Esophagus squamous epithelium (tissue), 5 donors: ENCODE measurements at places on chromosomes 5 and 9.

DNA sequence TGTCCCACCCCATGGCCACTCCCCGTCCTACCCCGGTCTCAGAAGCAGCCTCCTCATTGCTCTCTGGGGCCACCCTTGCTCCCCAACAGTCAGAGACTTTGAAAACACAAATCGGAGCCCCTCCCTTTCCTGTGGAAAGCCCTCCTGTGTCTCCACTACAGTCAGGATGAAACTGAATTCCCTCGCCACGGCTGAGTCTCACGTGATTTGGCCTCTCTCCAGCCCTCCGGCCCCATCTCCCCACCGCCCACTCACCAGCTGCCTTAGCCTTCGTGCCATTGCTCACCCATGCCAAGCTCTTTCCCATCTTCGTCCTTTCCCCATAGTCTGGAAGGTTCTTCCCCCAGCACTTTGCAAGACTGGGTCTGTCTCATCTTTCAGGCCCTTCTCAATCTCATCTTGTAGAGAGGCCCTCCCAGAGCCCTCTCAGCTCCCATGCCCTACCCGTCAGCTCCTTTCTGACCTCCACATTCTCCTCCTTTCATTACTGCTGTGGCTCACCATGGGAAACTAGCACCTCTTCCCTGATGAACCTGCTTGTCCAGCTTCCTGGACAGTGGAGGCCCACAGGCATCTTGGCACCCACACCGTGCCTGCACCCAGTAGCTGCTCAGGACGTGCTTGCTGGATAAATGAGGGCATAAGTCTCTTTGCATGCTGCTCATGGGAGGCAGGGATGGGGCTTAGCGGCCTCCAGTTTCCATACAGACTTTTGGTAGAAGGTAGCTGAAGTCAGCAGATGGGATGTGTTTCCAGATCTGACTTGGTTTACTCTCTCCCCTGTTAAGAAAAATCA, 126.4 kb upstream of the COL5A1 start:
- DNase-seq = no peak

DNA sequence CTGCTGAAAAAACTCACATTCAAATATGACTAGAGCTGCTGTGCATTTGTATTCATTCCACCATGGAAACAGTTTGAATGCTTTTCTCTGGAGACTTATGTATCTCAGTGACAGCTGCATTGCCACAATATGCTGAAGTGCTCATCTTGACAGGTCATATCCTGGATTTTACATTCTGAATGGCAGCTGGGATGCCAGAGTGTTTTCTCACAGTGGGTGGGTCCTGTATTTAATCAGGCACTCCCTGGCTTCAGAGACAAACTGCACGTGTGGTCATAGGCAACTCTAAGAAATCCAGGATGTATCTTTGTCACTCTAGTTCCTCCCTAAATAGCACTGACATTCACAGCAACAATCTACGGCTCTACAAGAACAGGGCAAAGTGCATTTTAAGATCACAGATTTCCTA, 75.6 kb downstream of the ST8SIA4 start:
- no peak for DNase-seq

DNA sequence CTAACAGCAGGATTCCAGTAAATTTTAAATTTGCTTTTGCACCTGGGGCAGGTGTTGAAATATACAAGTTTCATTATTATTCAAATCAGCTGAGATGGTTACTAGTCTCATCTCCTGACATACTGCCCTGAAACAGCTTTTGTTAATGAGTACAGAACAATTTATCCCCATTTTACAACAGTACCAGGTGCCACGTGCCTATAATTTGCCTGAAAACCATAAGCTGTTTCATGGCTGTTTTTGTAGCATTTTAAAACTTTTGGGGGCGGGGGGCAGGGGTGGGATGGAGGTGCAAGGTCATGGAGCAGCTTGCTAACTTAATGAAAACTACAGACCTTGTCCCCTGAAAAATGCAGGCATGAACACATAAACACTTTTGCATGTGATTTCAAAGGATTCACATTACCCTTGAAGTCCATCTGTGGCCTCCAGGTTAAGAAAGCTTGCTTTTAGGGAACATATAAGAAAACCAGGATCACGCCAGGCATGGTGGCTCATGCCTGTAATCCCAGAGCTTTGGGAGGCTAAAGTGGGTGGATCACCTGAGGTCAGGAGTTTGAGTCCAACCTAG, 42.1 kb downstream of the TIMD4 start:
- no peak for DNase-seq

- DNase-seq = no peak
Observed at GRCh38 chr5:62937661-62938558, 359.3 kb downstream of the LRRC70 start.

DNA sequence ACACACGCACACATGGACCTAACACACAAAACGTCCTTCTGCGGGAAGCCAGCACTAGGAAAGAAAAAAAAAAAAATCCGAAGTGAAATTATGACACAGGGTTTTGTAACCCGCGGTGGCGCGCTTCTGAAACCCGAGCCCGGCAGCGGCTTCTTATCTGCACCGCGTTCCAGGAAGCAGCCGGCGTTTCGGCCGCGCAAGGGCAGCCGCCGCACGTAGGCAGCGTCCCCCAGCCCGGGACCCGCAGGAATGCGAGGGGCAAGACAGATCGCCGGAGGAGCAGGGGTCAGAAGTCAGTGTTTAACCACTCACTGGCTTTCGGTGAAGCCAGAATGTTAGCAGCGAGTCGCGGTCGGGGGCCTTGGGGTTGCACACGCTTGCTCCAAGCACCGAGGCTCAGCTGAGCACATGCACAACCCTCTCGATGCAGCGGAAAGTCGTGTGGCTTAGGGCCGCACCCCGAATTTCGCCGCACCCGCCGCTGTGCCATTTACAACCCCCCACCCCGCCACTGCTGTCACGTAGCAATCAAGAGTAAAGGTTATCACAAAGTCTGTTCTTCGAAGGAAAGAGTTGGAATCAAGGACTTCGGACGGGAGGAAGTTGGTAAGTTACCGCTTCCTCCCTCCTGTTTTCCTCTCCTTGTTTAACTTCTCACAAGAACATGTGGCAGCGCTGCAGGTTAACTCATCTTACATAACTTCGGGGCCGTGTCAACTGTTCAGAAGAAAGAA, 167.9 kb downstream of the AUH start:
- DNase-seq = peak; percentile 31

DNA sequence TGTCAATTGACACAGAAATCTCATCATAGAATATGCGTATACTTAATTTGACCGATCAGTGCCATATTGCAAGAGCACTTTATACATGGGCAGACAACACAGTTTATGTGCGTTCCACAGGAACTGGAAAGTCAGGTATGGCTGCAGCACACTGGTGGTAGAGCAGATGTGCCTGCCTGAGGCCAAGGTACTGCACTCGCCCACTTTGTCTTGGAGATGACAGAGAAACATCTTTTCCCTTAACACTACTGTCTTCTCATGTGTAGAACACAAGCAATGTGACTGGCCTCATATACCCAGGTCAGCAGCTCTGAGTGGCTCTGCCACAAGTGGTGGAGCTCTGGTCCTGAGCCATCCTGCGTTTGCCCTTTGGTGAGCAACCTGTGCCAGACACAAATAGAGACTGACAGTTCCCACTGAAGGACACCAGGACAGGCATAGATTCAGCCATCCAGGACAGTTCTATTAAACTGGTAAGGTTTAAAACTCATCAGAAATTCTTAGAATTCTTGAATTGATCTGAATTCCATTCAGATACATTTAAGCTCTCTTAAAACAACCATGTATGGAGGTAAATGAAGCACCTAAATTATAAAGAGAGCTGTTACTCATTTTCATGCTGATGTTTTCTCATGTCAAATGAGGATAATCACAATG, 21.0 kb upstream of the PPP2CA start:
- no peak for DNase-seq

DNA sequence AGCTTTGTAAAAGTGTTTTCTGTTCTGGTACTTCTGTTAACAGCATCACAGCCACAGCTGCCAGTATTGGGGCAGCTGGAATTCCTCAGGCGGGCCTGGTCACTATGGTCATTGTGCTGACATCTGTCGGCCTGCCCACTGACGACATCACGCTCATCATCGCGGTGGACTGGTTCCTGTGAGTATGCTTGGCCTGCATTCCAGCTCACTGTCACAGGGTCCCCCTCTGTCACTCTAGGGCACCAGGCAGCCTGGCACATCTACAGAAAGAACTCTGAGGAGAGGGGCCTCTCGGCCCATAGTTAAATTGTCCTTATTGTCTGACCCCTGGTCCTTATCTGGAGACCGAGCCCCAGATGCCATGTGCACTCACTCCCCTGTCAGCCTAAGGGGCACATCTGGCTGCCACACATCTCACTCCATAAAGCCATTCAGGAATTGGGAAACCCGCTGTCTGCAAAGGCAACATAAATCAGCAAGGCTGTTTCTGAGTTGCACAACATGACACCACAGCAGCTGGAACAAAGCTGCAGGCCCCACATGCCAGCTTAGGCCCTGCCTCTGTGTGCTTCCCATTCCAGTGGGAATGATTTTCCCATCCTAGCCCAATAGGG, 77.5 kb downstream of the SLC1A3 start:
- no peak for DNase-seq
